ENCODE measurements at places on chromosomes 4 and X.

- DNase-seq = no peak
Observed at GRCh38 chrX:86322913-86323312, 174.7 kb downstream of the DACH2 start.

GRCh38 chrX:66035667-66036066, 4.2 kb downstream of the VSIG4 start:
- no peak for DNase-seq

DNA sequence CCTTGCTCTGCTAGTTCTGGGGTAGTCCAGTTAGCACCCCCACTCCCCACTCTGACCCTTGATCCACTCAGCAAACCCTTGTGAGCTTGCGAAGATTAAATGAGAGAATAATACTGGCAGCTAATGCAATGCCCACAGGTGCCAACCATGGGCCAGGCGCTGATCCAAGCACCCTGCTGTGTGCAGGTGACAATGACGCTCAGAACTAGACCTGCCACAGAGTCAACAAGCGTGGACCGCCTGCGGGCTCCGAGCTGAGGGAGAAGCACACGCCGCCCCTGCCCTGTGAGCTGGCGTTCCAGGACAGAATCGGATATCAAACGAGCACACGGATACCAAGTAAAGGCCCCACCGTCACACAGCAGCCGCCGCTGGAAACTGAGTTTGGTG, 129.2 kb downstream of the FAM53A start:
- DNase-seq = no peak

DNA sequence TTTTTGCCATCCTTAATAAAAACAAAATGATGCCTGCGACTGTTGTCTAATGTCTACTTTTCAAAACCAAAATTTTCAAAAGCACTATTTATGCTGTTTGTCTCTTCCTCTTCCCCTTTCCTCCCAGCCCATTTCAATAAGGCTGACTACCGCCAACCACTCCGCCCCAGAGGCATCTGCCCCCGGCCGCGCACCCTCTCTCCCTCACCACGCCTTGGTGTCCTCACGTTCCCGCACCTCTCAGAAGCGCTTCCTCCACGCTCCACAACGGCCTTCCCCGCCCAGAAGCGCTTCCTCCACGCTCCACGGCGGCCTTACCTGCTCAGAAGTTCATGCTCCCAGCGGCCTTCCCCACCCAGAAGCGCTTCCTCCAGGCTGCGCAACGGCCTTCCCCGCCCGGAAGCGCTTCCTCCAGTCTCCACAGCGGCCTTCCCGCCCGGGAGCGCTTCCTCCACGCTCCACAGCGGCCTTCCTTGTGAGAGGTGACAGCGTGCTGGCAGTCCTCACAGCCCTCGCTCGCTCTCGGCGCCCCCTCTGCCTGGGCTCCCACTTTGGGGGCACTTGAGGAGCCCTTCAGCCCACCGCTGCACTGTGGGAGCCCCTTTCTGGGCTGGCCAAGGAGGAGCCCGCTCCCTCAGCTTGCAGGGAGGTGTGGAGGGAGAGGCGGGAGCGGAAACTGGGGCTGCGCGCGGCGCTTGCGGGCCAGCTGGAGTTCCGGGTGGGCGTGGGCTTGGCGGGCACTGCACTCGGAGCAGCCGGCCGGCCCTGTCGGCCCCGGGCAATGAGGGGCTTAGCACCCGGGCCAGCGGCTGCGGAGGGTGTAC, 490.4 kb upstream of the ZFP42 start:
- DNase-seq = no peak

DNA sequence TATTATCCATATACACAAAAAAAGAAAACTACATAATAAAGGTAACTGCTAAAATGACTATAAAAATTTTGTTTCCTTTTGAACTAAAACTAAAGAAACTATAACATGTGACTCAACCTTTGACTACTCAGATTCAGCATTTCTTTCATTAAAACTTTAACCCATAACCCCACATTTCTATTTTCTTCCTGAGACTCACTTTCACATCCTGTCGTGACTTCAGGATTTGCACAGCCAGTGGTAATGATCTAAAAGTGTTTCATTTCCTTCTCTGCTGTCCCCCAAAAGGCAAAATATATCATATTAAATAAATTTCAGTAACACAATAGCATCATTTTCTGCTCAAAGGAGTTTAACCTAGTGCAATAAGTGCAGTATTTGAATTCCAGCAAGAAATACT, 1022.4 kb upstream of the DIAPH2 start:
- no peak for DNase-seq

GRCh38 chr4:156832886-156833285, 138.7 kb downstream of the PDGFC start:
- DNase-seq = no peak

DNA sequence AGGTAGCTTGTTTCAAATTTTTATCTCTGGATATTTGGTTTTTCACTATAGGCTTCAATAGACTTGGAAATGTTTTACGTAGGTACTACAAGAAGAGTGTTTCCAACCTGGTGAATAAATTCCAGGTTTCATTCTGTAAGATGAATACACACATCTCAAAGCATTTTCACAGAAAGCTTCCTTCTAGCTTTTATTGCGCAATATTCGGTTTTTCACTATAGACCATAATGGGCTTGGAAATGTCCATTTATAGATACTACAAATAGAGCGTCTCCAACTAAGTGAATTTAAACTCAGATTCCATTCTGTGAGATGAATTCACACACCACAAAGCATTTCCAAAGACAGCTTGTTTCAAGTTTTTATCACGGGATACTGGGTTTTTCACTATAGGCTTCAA, 857.7 kb upstream of the HS3ST1 start:
- no peak for DNase-seq

DNA sequence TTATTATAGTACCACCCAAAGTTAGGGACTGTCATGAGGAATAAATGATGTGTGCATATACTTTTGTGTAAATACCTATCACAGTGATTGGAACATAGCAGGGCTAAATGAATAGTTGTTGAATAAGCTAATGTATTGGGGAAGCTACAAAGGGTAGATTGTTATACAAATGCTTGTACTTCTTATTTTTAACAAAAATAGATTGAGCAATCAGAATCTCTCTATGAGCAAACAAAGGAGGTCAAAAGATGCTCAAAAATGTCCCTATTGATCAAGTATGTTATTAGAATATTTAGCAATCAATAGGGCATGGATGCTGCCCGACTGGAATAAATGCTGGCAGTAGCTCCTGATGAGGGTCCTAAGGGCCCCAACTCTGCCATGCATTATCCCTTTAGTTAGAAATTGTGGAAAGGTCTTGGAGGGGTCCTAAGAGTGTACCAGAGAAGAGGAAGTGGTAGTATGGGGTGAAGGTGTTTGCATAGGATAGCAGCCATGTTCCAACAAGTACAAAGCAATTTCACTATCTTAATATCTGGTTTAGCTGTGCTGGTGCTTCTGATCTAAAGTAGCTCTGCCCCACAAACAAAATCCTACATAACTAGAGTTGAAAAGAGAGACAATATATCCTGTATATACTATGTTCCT, 33.1 kb upstream of the TAPT1 start:
- DNase-seq = no peak

DNA sequence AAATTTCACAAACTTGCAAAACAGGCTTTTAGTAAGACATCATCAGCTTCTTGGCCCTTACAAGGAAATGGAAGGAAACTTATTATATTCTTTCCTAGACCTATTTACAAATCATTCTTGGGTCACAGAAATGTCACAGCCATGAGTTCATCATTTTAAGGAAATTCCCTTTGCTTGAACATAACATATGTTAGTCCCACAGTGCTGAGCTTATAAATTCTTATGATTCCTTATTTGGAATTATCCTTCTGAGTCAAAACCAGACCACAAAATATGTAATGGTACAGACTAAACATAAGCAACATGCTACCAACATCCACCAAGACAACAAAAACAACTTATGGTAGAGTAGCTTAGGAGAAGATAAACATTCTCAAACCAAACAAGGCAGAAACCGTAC, 236.9 kb upstream of the CTSO start:
- DNase-seq = no peak

GRCh38 chrX:71533516-71533850, 579 bp downstream of the OGT start:
- DNase-seq = no peak

DNA sequence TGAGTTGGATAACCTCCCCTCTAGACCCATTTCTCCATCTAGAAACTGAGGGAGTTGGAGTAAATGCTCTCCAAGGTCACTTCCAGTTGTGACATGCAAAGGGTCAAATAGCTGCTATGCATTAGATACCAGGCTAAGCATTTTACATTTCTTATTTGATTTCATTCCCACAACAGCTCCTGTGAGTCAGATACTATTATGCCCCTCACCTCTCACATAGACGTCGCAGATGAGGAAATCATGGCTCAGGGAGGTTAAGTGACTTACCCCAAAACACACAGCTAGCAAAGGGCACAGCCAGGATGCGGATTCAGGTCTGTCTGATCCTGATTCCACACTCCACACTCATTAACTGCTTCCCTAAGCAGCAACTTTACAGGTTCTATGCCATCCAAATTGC, 57.7 kb downstream of the PRPS1 start:
- DNase-seq = no peak

DNA sequence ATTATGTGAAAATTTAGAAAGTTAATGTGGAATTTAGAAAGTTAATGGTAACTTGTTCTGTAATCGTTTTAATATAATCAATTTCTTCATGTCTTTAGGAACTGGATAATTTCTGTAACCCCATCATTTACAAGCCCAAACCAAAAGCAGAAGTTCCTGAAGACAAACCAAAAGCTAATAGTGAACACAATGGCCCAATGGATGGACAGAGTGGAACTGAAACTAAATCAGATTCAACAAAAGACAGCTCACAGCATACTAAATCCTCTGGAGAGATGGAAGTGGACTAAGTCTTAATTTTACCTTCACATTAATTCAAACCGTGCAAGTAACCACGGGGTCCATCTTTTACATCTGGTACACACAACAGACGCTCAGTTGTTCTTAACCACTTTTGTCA, 48.1 kb upstream of the PLK4 start:
- no peak for DNase-seq

DNA sequence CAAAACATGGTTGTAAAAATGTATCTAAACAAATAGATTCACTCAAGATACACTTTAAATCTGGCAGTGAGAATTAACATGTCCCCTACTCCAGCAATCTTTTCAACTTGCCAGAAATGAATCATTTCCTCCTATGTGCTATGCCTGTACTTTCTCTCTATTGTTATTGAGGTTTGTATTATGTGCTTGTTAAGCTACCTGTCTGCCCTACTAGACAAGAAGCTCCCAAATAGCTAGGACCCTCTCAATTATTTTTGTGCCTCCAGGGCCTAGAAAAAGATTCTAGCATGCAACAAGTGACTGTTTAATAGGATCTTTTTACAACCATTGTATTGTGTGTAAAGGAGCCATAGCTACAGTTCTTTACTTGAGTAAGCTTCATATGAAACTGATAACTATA, 3.5 kb upstream of the SAP30 start:
- DNase-seq = no peak

DNA sequence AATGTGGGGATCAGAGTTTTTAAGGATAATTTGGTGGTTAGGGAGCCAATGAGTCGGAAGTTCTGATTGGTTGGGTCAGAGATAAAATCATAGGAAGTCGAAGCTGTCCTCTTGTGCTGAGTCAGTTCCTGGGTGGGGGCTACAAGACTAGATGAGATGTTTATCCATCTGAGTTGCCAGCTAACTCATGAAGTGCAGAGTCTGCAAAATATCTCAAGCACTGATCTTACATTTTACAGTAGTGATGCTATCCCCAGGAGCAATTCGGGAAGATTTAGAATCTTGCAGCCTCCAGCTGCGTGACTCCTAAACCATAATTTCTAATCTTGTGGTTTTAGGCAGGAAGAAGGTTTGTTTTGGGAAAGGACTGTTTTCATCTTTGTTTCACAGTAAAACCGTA, 565.8 kb upstream of the SPANXN1 start:
- no peak for DNase-seq

- DNase-seq = no peak
Observed at GRCh38 chr4:76120199-76120598, 28.0 kb downstream of the NUP54 start.

DNA sequence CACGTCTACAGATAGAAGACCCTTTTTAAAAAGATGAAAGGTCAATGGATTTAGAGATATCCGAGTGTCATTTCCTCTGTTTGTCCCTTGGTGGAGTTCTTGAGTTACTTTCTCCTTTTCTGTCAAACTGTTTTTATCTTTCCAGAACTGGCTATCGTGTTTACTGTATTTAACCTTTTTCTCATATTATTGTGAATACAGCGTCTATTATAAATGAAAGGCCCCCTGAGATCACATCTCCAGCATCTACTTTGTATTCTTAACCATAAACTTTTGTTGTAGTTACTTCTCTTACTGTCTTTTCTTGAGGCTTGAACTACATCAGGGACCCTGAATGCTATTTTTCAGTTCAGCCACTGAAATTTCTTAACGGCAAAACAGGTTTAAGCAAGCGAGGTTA, 4.0 kb upstream of the PCDH7 start:
- peak; percentile 28 for DNase-seq

- DNase-seq = no peak
Observed at GRCh38 chr4:5110901-5111300, 59.6 kb downstream of the STK32B start.

DNA sequence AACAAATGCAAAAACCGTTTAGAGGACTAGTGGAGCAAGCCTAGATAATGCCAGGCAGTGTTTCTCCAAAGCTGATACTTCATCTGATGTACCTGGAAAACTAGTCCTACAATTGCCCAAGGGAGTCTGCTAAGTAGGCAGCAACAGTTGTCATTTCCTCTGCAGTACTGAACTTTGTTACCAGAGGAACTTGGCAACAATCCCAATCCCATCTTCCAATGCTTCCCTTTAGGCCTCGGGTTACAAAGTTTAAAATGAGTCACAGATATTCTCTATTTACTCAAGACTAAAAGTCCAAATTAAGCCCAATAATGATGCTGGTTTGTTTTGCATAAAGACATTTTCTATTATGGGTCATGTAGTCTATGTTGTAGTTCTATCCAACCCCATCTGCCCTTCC, 120.0 kb upstream of the GLRA2 start:
- no peak for DNase-seq

GRCh38 chr4:11625211-11625610, 196.5 kb upstream of the HS3ST1 start:
- DNase-seq = no peak

GRCh38 chr4:1807332-1807777, 14.3 kb downstream of the FGFR3 start:
- no peak for DNase-seq

Data from NCI-H1694 treated with DMSO at 0.1 percent for 48 hours (cell line).